M059J (cell line): ENCODE measurements at places on chromosomes 1 and 21. TPM values are rescaled to one million over a fixed set of nuclear protein-coding genes. Genes with fewer than 3 reads are reported as not detected.

Gene JAM2
- total RNA-seq, result 1.7 and 3.0 TPM in 2 replicates

Gene PLEKHA6
- 1.6 and 4.9 TPM in 2 replicates for total RNA-seq

Gene SLC2A5
- 4.2 and 7.1 TPM in 2 replicates for total RNA-seq

Gene CFAP141
- total RNA-seq, result not detected in 2 replicates

Gene TSPAN1
- 0.47 and 1.7 TPM in 2 replicates for total RNA-seq

DNA sequence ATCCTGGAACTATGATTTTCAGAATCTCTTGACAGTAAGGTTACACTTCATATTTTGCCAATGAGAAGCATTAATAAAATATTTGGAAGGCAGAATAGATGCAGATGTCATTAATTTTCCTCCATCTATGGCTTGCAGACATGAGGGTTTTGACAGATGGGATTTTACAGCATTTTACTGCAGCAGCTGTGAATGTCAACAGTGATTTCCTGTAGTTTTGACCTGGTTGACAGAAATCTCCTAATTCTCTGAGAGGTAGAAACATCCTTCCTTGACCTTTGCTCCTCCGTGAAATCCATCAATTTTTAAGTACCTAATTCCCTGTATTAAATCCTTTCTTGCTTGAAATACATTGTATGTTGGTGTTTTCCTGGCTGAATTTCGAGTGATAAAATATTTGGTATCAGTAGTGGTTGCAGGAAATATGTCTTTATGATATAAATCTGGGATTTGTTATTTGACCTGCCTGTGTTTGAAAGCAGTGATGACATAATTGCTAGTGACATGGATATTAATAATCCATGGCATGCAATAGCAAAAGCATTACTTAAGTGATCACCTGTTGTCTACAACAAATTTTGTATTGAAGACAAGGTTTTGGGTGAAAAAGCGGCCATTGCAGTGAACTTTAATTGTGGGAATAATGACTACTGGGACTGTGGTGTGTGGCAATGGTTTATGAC is 73.9 kb downstream of the HLX start:
- DNase-seq, result no peak

- DNase-seq, result no peak
Measured at GRCh38 chr1:103283841-103284669, 175.7 kb upstream of the COL11A1 start.

GRCh38 chr1:118947790-118948189 is 40.4 kb downstream of the TBX15 start:
- DNase-seq, result peak; percentile 92

- peak; percentile 84 for DNase-seq
Measured at GRCh38 chr1:54278941-54279422, 79.0 kb downstream of the MRPL37 start.

GRCh38 chr1:19973616-19974015 is 5.8 kb downstream of the PLA2G2A start:
- DNase-seq, result peak; percentile 7

GRCh38 chr1:38940339-38941047 is 1.1 kb downstream of the RHBDL2 start:
- no peak for DNase-seq

- DNase-seq, result no peak
Measured at GRCh38 chr1:246160905-246161304, 346.2 kb downstream of the SMYD3 start.

- no peak for DNase-seq
Measured at GRCh38 chr1:226133504-226134123, 52.9 kb downstream of the ACBD3 start.

DNA sequence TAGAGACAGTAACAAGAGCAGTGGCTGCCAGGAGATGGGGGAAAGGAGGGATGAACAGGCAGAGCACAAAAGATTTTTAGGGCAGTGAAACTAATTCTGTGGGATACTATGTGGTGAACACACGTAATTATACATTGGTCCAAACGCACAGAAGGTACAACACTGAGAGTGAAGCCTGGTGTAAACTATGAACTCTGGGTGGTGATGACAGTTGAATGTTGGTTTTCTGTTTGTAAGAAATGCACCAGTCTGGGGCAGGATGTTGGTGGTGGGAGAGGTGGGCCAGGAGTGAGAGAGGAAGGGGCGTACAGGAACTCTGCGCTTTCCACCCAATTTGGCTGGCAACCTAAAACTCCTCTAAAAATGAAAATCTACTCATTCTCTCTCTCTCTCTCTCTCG is 50.2 kb upstream of the TIAM1 start:
- no peak for DNase-seq

DNA sequence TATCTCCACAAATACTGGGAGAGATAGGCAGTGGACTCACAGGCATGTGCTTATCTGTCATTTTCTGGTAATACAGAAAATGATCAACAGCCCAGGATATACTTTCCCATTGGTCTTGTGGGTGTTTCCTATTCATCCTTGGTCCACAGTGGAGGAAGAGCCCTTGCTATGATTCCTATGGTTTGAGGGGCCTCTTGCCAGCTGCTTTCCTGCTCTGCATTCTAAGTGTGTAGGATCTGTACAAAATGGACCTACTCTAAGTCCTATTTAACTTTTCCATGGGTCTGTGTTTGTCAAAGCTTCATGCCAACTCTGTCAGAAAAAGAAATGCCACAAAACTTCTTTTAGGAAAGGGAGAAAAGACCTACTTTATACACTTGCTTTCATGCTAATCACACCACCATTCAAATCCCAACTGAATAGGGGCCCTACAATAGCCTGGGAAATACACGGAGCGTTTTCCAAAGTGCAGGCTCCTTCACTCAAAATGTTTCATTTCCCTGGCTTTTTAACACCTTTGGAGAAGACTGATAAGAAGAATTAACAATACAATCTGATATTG is 16.4 kb downstream of the PLPP3 start:
- no peak for DNase-seq
